ENCODE measurements at places on chromosomes 12 and 14.

DNA sequence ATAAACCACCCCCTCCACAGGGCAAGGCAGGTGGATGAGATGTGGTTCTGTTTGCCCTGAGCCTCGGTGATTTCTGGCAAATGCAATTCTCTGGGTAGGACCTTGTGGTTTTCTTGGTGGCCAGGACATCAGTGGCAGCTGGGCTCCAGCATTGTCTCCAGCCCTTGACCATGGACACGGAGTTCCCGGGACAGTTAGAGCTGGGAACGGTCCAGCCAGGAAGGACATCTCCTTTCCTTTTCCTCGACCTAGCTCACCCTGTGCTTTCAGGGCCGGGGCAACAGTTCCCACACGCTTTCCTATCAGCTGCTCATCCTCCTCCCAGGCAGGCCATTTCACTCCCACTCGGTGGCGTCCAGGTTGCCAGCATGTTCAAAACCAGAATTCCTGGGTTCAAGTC is 9.2 kb downstream of the SERPINA4 start:
- no peak for DNase-seq

DNA sequence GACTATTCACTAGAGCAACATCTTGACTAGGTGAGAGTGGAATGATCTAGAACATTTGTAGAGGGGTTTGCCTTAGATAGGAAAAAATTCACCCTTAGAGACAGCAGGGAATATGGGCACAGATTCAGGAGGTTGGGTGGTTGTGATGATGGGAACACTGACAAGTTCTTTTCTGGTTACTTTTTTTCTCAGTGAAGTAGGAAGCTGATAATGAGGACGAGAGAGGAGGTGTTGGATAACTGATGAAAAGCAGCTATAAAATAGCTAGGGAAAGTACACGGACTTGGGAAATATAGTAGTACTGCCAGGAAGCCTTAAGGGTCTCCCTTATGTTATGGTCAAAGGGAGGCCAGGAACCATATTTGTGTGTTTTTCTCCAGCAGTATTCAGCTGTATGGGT is 250.5 kb downstream of the SSPN start:
- no peak for DNase-seq

DNA sequence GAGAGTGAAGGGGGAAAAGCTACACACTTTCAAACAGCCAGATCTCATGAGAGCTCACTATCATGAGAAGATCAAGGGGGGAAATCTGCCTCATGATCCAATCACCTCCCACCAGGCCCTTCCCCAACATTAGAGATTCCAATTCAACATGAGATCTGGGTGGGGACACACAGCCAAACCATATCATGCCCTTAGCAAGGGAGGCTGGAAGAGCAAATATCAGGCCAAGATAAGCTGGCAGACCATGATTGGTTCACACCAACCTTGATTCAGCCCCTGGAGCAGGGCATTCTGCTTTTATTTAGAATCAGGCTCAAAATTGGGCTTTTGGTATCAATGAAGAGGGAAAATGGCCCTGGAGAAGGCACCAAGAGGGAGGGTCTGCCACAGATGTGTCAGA is 137.4 kb downstream of the PRKCH start:
- DNase-seq = no peak

GRCh38 chr12:109239179-109239578 is 69.9 kb downstream of the FOXN4 start:
- DNase-seq = no peak

DNA sequence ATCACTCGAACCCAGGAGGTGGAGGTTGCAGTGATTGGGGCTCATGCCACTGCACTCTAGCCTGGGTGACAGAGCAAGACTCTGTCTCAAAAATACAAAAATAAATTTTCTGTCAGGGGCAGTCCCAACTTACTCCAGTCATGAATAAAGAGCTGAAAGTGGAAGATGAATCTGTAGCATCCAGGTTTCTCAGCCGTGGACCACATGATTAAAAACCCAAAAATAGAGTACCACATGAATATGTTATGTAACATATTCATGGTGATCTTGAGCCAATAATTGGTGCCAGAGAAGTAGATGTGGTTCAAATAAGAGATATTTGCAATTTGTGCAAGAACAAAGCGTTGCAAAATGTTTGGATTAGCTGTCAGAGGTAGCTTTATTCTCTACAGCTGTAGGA is 23.1 kb downstream of the SPIC start:
- DNase-seq = no peak

- DNase-seq = no peak
These were observed 344.2 kb downstream of the LRIG3 start for GRCh38 chr12:58576081-58576480.

GRCh38 chr14:75113932-75114539 is 12.8 kb downstream of the NEK9 start:
- no peak for DNase-seq

DNA sequence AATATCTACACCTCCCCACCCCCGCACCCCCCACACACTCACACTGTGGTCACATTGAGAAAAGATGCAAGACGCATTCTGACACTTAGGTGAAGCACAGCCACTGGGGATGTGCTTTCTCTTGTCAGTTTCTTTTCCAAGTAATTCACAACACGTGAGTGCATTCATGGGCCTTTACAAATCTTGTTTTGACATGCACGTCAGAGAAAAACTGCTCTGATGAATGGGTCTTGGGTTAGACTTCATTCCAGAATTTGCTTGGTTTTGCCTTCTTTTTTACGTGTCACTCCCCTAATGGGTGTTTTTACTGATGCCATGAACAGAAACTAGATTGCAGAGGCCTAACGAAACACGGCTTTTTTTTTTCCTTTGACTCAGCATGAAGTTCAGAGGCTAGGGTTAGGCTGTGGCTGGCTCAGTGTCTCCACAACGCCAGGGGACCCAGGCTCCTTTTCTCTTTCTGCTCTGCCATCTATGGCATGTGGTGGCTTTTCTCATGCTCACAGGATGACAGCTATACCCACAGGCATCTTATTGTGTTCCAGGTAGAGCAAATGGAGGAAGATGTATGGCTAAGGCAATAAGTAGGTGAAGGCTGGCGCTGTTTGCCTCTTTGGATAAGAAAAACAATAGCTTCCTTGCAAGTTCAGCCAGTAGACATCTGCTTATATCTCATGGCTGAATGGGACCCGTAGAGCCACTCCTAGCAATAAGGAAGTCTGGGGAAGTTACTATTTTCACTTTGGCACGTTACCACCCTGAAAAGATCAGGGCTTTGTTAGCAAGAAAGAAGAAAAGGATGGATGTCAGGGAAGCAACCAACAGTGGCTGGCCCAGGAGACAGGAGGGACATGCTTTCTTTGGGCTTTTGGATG is 253.3 kb downstream of the SLC15A4 start:
- no peak for DNase-seq

- DNase-seq = no peak
These were observed 65.6 kb upstream of the CNOT2 start for GRCh38 chr12:70177631-70178030.

GRCh38 chr12:120922279-120922678 is 18.1 kb upstream of the SPPL3 start:
- DNase-seq = no peak

DNA sequence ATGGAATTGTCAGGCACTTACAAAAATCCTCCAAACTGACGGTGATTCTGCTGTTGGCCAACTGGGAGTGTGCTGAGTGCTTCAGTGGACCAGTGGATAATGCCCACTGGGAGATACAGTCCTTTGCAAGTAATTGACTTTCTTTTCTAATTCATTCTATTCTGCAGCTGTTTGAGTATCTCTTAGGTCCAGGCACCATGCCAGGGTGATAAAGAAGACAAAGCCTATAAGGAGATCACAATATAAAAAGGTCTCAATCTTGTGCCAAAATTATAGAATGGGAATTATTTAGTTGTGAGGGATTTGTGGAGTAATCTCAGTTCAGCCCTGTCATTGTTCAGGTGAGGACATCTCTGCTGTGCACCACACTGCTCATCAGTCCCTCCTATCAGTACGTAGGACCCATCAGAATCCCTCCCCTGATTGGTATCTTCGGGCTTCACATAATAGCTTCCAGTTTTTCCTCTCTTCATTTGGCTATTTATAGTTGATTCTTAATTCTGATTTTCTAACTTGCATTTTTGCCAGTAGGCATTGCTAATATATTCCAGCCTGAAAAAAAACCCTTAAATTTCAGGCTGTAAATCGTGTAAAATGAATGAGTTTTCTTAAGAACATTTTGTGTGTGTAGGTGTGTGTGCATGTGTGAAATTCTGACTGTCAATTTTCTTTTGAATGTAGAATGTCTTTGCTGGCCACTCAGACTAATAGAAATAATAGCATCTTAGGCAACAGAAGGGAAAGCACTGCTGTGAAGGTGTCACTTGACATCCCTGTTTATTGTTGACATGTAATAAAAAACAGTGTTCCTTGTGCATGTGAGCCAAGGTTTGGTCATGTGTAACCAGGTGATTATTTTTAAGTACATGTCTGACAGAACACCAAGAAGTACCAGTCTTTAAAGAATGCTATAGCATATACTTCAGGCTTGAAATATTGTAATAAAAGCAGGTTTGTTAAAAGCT is 457.6 kb upstream of the RGS6 start:
- no peak for DNase-seq

DNA sequence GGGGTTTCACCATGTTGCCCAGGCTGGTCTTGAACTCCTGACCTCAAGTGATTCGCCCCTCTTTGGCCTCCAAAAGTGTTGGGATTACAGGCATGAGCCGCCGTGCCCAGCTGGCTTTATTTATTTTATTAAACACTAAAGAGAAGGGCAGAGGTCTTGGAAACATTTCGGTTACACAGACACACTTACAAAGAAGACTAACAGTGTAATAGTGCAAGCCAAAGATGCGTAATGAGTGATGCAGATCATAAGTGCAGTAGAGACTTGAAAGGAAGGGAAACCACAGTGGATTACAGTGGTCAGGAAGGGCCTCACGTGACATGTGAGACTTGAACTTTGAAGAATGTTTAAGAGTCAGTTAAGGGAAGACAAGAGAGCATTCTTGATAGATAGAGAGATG is 33.9 kb upstream of the CDK17 start:
- DNase-seq = no peak

GRCh38 chr14:101604935-101605780 is 43.9 kb downstream of the DIO3 start:
- no peak for DNase-seq

DNA sequence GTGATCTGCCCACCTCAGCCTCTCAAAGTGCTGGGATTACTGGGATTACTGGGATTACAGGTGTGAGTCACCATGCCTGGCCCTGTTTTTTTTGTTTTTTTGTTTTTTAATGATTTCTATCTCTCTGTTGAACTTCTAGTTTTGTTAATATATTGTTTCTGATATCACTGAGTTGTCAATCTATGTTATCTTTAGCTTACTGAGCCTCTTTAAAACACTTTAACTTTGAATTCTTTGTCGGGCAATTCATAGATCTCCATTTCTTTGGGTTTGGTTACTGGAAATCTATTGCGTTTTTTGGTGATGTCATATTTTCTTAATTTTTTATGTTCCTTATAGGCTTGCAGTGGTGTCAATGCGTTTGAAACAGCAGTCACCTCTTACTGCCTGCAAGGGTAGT is 9.2 kb upstream of the KLRG1 start:
- no peak for DNase-seq

- DNase-seq = no peak
These were observed 138.4 kb downstream of the STXBP6 start for GRCh38 chr14:24911324-24912109.

DNA sequence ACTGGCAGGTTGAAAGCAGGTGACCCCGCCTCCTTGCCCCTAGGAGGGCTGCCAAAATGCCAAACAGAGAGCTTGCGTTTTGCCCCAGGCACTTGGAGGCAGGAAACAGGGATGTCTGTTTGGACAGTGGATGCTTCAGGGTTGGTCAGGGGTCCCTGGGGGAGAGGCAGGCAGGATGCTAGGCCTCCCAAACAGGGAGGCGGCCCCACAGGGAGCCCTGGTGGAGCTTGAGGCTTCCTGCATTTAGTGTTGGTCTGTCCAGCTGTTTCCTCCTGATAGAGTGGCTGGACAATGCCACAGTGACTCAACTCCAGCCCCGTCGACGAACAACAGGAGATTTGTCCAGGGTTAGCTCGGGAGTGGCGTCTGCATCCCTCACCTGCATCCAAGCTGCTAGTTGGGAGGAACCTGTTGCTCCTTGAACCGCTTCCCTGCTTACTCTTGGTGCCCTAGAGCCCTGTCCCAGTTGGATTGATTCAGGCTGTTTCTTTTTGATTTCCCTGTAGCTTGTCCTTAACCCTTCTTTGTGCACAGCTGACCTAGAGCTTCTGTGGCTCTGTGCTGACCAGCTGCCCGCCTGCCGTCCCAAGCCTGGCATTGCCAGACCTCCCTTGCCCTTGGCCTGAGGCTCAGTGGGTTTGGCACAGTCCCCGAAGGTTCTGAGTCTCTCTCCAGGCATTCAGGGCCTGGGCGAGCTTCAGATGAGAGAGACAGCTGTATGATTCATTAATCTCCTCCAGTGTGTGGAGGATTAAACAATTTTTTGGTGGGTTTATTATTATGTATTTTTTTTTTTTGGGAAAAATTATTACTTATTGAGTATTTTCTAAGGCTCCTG is 45.9 kb downstream of the TSPAN9 start:
- DNase-seq = no peak

DNA sequence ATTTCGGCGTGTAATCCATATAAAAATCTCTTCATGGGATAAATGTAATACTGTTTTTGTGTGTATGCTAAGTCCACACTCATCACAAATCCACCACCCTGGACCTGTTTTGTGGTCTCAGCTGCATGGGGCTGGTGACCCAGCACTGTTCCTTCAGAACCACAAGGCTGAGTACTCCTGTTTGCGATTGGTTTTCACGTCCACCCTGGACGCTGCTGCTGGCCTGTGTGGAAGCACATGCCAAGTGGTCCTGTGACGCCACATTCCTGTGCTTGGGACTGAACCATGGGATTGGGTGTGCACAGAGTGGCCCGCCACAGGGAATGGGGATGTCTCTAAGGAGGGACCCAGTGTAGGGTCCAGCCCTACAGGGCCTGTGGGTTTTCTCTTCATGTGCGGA is 4.3 kb downstream of the PUS1 start:
- DNase-seq = no peak

Data from Calu3 (cell line).